T-cell (primary cell): ENCODE measurements at places on chromosomes 12 and 14. TPM values are rescaled to one million over a fixed set of nuclear protein-coding genes. Genes with fewer than 3 reads are reported as not detected.

The PAH gene
- total RNA-seq: not detected

- no peak for DNase-seq
Measured at GRCh38 chr12:102204025-102204424, 6.4 kb upstream of the PMCH start.

GRCh38 chr14:85063747-85064146 lies 466.2 kb upstream of the FLRT2 start:
- no peak for DNase-seq

GRCh38 chr12:1680804-1681492 lies 9.9 kb upstream of the ADIPOR2 start:
- DNase-seq: no peak

- DNase-seq: no peak
Measured at GRCh38 chr14:95300002-95300696, 19.6 kb downstream of the CLMN start.

GRCh38 chr12:25797949-25798348 lies 160.5 kb upstream of the RASSF8 start:
- no peak for DNase-seq

DNA sequence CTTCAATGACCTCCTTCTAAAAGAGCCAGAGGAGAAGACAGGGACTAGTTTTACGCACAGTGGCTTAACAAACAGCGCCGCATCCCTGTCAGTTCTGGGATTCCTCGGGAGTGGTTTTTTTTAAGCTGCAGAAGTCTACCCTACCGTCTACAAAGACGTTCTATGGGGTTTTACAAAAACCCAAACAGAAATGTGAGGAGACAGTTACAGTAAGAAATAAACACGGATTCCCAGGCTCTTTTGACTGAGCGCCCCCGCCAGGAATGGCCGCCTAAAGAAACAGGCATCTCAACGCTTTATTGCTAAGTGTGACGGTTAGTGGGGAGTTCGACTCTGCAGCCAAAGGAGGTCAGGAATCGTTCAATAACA lies 484 bp downstream of the ALKBH1 start:
- DNase-seq: no peak
